ENCODE measurements at places on chromosomes 2 and 18. TPM values are rescaled to one million over a fixed set of nuclear protein-coding genes. Genes with fewer than 3 reads are reported as not detected.

Gene CHST9
- total RNA-seq = 0.53 TPM

DNA sequence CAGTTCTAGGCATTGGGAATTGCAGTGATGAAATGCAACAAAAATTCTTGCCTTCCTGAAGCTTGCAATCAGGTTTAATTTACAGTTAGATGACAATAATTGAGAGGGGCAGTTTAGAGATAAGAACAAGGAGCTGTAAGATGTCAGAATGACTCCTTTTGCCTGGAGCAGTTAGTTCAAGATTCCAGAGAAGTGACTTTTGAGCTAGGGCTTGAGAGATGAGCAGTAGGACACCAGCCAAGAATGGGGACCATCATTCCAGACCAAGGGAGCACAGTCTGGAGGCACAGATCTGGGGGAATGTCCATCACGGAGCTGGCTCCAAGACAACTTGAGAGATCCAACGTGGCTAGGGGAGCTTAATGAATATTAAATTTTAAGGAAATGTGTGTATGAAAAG lies 26.8 kb downstream of the CACNB4 start:
- H3K36me3 ChIP-seq = no peaks in the 10 kb centered on the region
- H3K27ac ChIP-seq = no peak overlapping the region
- DNase-seq = no peak

- no peaks in the 10 kb centered on the region for H3K4me1 ChIP-seq
- DNase-seq = no peak
- H3K27ac ChIP-seq = no peak overlapping the region
- H3K36me3 ChIP-seq = no peaks in the 10 kb centered on the region
- no peak overlapping the region for H3K4me3 ChIP-seq
- H3K27me3 ChIP-seq = no peaks in the 10 kb centered on the region
Measured at GRCh38 chr18:76213991-76214390, 281.1 kb downstream of the ZNF516 start.

GRCh38 chr18:23165271-23166068 lies 30.2 kb downstream of the CABLES1 start:
- no peak overlapping the region for H3K27ac ChIP-seq
- no peaks in the 10 kb centered on the region for H3K4me1 ChIP-seq
- H3K36me3 ChIP-seq = no peaks in the 10 kb centered on the region
- H3K27me3 ChIP-seq = no peaks in the 10 kb centered on the region
- no peak for DNase-seq

Gene RUFY4
- total RNA-seq = not detected

Measured in esophagus squamous epithelium (tissue), 5 donors.